Breast epithelium (tissue), 4 donors: ENCODE measurements at places on chromosomes 12 and 14.

GRCh38 chr14:83594874-83595273 is 1935.1 kb upstream of the FLRT2 start:
- DNase-seq: no peak

DNA sequence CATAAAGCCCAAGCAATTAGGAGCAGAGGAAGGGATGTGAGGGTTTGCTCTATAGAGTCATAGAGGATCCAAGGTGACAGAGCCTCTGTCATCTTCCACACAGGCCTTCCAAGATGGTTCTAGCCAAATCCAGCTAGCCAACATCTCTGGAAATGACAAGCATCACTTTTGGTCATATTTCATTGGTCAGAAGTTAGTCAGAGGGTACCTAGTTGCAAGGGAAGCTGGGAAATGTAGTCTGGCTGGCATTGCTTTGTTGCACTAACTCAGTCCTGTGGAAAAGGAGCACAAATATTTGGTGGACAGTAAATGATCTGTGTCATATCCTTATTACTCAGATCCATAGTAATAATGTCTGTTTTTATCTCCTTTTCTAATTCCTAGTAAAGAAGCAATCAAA is 715.7 kb downstream of the NRXN3 start:
- no peak for DNase-seq

GRCh38 chr14:91482263-91483013 is 27.7 kb downstream of the PPP4R3A start:
- DNase-seq: no peak

DNA sequence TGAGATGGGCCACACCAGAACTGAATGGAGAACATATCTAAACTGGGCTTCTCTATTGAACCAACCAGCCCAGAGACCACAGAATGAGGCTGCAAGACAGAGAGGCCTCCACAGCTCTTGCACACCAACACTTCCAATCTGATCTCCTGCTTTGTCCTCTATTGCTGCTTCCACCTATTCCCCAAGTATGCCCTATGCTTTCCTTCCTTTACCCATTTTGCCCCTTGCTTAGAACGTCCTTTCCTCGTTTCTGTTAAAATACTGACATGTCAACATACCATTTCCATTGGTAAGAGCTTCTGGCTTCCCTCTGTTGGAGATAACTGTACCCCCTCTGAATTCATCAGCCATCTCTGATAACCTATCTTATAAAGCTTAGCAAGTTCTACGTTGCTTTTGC is 2.8 kb downstream of the SLC2A13 start:
- DNase-seq: no peak

DNA sequence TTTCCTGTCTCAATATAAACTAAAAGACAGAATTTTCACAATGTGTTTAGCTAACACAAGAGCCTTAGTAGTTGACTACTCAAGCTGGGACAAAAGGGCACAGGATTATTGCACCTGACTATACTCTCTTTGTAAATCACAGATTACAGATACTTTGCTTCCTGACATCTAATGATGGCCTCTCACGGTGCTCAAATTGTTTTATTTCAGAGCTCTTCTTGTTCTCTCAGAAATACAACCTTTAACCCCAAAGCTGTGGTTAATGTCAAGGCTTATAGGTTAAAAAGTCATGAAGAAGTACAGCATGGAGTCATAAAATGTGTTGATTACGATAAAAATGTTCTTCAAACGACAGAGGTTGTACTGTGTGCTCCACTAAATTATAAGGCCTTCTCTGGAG is 89.9 kb upstream of the CPNE8 start:
- DNase-seq: no peak
